Fibroblast of mammary gland (primary cell): ENCODE measurements at places on chromosomes 6 and 20.
A peak's percentile ranks its signal among the peaks of the same experiment; 100 is the strongest.

DNA sequence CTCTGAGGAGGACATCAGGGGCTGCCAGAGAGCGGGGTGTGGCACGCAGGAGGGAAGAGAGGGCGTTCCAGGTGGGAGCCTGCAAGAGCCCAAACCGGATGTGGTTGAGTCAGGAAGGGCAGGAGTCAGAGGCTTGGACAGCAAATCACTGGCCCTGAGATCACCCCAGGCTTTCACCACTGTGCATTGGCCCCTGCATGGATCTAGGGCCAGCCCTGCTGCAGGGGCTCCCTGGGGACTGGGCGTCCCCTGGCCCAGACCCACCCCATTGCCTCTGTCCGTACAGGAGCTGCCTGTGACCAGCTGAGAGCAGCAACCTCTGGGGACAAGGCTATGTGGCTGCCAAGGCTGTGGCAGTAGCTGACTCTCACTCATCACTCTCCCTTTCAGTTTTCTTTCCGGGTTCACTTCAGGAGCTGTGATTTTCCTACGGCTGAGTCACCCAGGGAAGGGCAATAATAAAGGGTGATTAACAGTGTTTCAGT lies 33.9 kb downstream of the KCNK17 start:
- DNase-seq: peak; percentile 16

- no peak for DNase-seq
These were observed 159.3 kb downstream of the PREX1 start for GRCh38 chr20:48668451-48668946.

GRCh38 chr6:117137711-117138110 lies 127.6 kb upstream of the VGLL2 start:
- DNase-seq: no peak

- peak; percentile 61 for DNase-seq
These were observed 46.9 kb downstream of the PDE10A start for GRCh38 chr6:165616116-165616515.

GRCh38 chr6:2514965-2515543 lies 235.7 kb downstream of the MYLK4 start:
- DNase-seq: no peak

DNA sequence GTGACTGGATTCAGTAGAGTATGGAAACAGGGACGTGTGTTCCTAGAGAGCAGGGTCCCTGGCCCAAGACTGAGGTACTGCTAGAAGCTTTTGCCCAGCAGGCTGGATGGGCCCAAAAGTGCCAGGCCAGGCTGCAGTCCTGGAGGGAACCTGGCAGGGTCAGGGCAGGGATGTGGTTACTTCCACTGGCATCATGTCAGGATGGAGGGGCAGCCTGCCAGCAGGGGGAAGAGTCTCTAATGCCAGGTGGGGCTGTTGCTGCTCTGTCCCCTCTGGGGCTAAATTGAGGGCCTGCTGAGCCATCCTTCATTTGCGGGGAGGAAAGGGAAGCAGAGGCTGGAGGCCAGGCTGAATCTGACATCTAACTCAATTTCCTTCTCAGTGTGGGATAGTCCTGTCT lies 17.2 kb downstream of the ZDHHC14 start:
- DNase-seq: no peak

- DNase-seq: no peak
These were observed 2.8 kb downstream of the EZR start for GRCh38 chr6:158816329-158816728.

GRCh38 chr20:36144336-36144735 lies 10.2 kb upstream of the EPB41L1 start:
- no peak for DNase-seq

GRCh38 chr20:63861981-63862901 lies 943 bp downstream of the ABHD16B start:
- DNase-seq: no peak

- no peak for DNase-seq
These were observed 37.8 kb downstream of the HFE start for GRCh38 chr6:26124781-26125685.

GRCh38 chr6:330948-331347 lies 38.7 kb downstream of the DUSP22 start:
- DNase-seq: no peak

GRCh38 chr20:43946206-43946491 lies 31.5 kb downstream of the TOX2 start:
- no peak for DNase-seq

- DNase-seq: no peak
These were observed 66.5 kb upstream of the TFB1M start for GRCh38 chr6:155380666-155381332.

DNA sequence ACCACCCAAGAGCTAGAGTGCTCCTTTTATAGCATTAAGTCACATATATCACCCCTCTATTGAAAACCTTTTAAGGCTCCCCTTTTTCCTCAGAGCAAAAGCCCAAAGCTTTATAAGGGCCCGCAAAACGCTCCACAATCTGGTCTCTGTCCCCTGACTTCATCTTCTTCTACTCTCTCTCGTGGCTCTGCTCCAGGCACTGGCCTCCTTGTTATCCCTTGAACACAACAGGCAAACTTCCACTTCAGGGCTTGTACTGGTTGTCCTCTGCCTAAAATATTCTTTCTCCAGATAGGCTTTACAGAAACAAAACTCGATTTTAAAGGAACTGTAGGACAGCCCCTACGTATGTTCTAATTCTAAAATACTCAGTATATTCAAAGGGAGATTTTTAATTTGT lies 44.0 kb upstream of the SPDEF start:
- no peak for DNase-seq

DNA sequence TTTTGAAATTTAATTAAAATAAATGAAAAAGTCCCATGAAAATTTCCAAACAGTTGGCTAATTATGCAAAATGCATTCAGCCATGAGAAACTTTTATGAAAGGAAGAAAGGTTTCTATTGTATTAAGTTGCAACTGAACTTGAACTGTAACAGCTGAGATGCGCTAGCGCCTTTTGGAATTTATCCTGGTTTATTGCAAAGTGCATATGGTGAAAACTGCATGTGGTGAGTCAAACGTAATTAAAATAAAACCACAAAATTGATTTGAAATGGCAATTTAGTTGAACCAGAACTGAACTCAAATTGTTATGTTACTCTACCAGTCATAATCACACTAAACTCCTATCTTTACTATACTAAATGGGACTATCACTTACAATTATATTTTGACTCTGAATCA lies 46.4 kb upstream of the COL21A1 start:
- no peak for DNase-seq

GRCh38 chr6:144781836-144782235 lies 496.7 kb downstream of the UTRN start:
- DNase-seq: no peak

GRCh38 chr6:150636808-150637207 lies 37.1 kb downstream of the PLEKHG1 start:
- DNase-seq: no peak

DNA sequence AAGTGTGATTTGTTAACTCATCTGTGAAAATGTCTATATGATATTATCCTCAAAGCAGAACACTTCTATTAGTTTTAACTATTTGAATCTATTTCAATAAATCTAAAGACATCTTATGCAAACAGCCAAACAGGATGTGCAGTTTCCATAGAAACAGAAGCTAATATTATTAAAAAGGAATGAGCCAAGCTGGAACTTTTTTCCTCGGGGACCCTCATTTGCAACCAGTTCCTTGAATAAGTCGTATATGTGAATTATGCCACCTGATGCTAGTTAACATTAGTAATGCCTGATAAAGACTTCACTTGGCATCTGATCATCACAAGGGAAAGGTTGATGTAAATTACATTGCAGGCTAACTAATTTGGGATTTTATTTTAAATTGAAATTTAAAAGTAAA lies 216.9 kb upstream of the SMLR1 start:
- no peak for DNase-seq

DNA sequence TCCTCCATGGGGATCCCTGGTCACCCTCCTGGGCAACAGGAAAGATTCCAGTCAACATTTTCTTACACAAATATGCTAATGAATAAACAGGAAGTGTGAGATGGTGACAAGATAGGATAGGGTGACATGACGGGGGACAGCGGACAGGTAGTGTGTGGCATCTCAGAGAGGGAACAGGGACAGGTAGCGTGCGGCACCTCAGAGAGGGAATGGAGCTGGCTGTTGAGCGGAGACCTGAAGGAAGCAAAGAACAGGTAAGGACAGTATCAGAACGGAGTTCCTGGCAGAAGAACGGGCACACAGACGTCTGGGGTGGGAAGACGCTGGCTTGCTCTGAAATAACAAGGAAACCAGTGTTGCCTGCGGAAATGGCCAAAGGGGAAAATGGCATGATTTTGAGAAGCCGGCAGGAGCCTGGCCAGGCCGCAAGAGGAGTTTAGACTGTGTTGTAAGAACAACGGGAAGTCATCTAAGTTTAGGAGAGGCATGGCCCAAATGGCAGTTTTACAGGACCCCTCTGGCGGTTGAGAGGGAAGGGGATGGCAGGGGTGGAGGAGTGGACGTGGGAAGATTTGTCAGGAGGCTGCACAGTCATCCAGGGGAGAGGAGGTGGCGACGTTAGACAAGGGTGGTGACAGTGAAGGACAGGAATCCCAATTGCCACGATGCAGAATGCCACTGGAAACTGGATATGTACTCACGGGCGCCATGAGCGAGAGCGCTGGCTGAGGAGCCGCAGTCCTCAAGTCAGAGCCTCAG lies 111.6 kb downstream of the JPH2 start:
- DNase-seq: no peak

GRCh38 chr6:17630511-17631073 lies 30.5 kb downstream of the FAM8A1 start:
- DNase-seq: no peak

GRCh38 chr6:83702749-83703148 lies 6.2 kb downstream of the SNAP91 start:
- DNase-seq: no peak

- no peak for DNase-seq
These were observed 233.9 kb downstream of the PRL start for GRCh38 chr6:22062807-22063408.

- no peak for DNase-seq
These were observed 50.9 kb downstream of the RIOK1 start for GRCh38 chr6:7440476-7440875.

- no peak for DNase-seq
These were observed 45.0 kb downstream of the LIN28B start for GRCh38 chr6:105001906-105002305.

- no peak for DNase-seq
These were observed 316.2 kb upstream of the NOX3 start for GRCh38 chr6:155771822-155772221.

- DNase-seq: no peak
These were observed 10.9 kb downstream of the DEFB129 start for GRCh38 chr20:237929-238328.

DNA sequence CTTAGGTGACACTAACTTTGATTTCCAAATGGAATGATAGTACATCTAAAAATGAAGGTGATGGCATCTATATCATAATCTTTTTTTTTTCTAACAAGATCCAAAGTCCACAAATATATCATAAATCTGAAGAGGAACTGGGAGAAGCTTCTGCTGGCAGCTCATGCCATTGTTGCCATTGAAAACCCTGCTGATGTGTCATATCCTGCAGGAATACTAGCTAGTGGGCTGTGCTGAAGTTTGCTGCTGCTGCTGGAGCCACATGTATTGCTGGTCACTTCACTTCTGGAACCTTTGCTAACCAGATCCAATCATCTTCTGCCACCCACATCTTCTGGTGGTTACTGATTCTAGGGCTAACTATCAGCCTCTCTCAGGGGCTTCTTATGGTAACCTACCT lies 27.4 kb upstream of the KHDC1 start:
- DNase-seq: peak; percentile 33

GRCh38 chr20:56760610-56761009 lies 131.5 kb downstream of the TFAP2C start:
- DNase-seq: no peak

DNA sequence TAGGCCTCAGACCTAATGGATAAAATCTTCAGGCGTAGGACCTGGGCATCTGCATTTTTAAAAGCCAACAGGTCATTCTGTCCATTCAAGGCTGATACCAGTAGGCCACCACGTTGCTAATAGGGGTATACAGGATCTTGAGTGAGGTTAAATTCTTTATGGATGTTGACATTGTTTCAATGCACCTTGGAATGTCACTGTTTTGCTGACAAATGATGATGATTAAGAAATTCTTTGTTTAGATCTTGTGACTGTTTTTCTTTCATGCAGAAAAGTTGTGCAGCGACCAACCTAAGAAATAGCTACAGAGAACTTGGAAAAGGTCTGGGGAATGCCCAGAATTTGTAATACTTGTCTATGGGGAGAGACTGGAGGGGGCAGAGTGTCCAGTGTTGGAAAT lies 101.1 kb upstream of the CLDN20 start:
- no peak for DNase-seq

- DNase-seq: no peak
These were observed 69.5 kb downstream of the GTF2H5 start for GRCh38 chr6:158237656-158238055.

GRCh38 chr20:48285656-48286055 lies 500.4 kb upstream of the SULF2 start:
- no peak for DNase-seq

DNA sequence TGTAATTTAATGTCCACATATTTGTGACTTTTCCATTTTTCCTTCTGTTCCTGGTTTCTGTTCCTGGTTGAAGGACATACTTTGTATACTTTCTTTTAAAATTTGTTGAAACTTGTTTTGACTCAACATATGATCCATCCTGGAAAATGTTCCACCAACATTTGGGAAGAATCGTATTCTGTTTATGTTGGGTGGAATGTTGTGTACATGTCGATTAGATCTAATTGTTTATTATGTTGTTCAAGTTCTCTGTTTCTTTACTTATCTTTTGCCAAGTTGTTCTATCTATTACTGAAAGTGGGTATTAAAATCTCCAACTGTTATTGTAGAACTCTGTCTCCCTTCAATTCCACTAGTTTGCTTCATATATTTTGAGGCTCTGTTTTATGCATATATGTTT lies 27.7 kb upstream of the DUSP22 start:
- no peak for DNase-seq

- DNase-seq: peak; percentile 78
These were observed 361.9 kb upstream of the JARID2 start for GRCh38 chr6:14883921-14884320.

DNA sequence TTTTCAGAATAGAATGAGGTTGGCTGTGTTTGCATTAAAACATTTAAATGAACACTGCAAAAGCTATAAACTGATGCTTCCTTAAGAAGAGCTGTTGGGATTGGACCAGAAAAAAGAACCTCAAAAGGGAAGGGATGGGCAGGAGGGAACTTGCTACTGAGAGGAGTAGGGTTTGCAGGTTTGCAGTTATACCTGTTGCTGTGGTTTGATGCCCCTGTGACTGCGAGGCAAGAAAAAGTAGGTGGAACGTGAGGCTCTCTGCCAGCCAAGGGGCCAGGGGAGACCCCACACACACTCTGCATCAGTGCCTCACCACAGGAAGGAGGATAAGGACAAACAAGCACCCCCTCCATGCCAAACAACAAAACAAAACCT lies 197.2 kb downstream of the BCAS1 start:
- DNase-seq: no peak

DNA sequence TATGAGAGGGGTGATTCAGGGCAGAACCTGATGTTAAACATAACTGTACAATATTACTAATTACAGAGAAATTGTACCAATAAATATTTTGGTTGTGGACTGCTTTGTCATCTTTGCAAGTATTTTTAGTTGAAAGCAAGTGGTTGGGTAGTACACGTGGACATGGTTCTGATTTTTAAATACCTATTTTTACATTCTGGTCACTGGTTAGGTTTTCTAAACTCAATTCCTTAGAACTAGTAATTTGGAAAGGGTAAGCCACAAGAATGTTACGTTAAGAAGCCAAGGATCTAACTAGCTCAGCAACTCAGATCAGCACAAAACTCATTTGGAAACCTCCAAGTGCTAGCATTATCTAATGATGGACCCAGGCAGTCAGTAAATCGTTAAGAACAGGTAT lies 2.7 kb downstream of the EPB41L2 start:
- DNase-seq: peak; percentile 48
